GM23338 (cell line): ENCODE measurements at places on chromosomes 11 and 22. TPM values are rescaled to one million over a fixed set of nuclear protein-coding genes. Genes with fewer than 3 reads are reported as not detected.

GGT5 gene
- not detected in 2 replicates for polyA plus RNA-seq

KDM4D gene
- polyA plus RNA-seq = 0.65 and 1.4 TPM in 2 replicates

SIK2 gene
- 2.3 and 2.6 TPM in 2 replicates for polyA plus RNA-seq

UBQLNL gene
- 0.09 TPM in 1 of 2 replicates, not detected in the other for polyA plus RNA-seq

SLC25A18 gene
- 0.57 and 1.2 TPM in 2 replicates for polyA plus RNA-seq

CNTF gene
- 0.24 and 0.26 TPM in 2 replicates for polyA plus RNA-seq

OR2AT4 gene
- polyA plus RNA-seq = not detected in 2 replicates

MOGAT2 gene
- not detected in 2 replicates for polyA plus RNA-seq

C11orf42 gene
- polyA plus RNA-seq = not detected in 2 replicates

GRM5 gene
- polyA plus RNA-seq = 0.12 and 0.23 TPM in 2 replicates

GDPD4 gene
- polyA plus RNA-seq = not detected in 2 replicates

PAK1 gene
- 102 and 109 TPM in 2 replicates for polyA plus RNA-seq

YWHAH gene
- 254 and 283 TPM in 2 replicates for polyA plus RNA-seq

UVRAG gene
- 15.4 and 17.4 TPM in 2 replicates for polyA plus RNA-seq

OR51B6 gene
- polyA plus RNA-seq = not detected in 2 replicates

UBQLN3 gene
- polyA plus RNA-seq = not detected in 2 replicates

SAAL1 gene
- 54.6 and 61.0 TPM in 2 replicates for polyA plus RNA-seq

KLHL22 gene
- 2.4 and 2.8 TPM in 2 replicates for polyA plus RNA-seq

H19 gene
- polyA plus RNA-seq = 0.86 and 1.2 TPM in 2 replicates

RAB1B gene
- 30.3 and 30.5 TPM in 2 replicates for polyA plus RNA-seq

PTPRCAP gene
- polyA plus RNA-seq = 2.7 and 3.3 TPM in 2 replicates

CAVIN3 gene
- polyA plus RNA-seq = 32.9 and 33.2 TPM in 2 replicates

PPP2R5B gene
- polyA plus RNA-seq = 2.6 and 2.8 TPM in 2 replicates

MRGPRX3 gene
- not detected in 2 replicates for polyA plus RNA-seq

MPPED2 gene
- 2.4 and 4.4 TPM in 2 replicates for polyA plus RNA-seq

SYCE3 gene
- not detected in 2 replicates for polyA plus RNA-seq

OR4D5 gene
- polyA plus RNA-seq = not detected in 2 replicates

LRRC56 gene
- 0.52 and 0.73 TPM in 2 replicates for polyA plus RNA-seq

PANX3 gene
- polyA plus RNA-seq = not detected in 2 replicates

EHF gene
- not detected in 2 replicates for polyA plus RNA-seq

CSF2RB gene
- not detected in 2 replicates for polyA plus RNA-seq

PRG2 gene
- not detected in 2 replicates for polyA plus RNA-seq

SGSM1 gene
- 3.0 and 5.4 TPM in 2 replicates for polyA plus RNA-seq

ANO1 gene
- 1.3 and 1.4 TPM in 2 replicates for polyA plus RNA-seq

SYT7 gene
- polyA plus RNA-seq = 1.6 and 1.8 TPM in 2 replicates

RIMBP3C gene
- 0.03 TPM in 1 of 2 replicates, not detected in the other for polyA plus RNA-seq

LMO2 gene
- polyA plus RNA-seq = 1.4 and 2.7 TPM in 2 replicates

BCO2 gene
- polyA plus RNA-seq = 0.59 and 1.1 TPM in 2 replicates
